ENCODE measurements at places on chromosomes 5 and 9.

GRCh38 chr9:114552706-114553105 lies 34.9 kb upstream of the ATP6V1G1 start:
- DNase-seq = no peak

GRCh38 chr9:113709721-113710120 lies 166.4 kb upstream of the ZNF618 start:
- no peak for DNase-seq

DNA sequence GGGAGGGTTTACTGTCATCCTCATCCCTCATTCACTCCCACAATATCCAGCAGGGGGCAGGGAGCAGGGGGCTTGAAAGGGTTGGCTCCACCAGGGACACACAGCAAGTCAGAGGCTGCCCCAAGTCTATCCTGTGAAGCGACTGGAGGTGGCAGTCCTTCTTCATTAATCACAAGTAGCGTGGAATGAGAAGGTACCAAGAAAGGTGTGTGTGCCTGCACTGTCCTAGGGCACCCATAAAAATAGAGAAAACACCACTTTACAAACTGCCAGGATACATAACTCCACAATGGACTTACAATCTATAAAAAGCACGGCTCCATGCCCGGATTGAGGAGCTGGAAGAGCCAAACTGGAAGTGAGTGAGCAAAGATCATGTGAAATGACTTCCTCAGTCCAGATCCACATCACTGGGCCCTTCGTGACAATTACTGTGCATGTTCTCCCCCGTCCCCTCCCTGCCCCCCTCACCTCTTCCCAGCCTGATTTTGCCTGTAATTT lies 183.9 kb downstream of the SLIT3 start:
- DNase-seq = no peak

DNA sequence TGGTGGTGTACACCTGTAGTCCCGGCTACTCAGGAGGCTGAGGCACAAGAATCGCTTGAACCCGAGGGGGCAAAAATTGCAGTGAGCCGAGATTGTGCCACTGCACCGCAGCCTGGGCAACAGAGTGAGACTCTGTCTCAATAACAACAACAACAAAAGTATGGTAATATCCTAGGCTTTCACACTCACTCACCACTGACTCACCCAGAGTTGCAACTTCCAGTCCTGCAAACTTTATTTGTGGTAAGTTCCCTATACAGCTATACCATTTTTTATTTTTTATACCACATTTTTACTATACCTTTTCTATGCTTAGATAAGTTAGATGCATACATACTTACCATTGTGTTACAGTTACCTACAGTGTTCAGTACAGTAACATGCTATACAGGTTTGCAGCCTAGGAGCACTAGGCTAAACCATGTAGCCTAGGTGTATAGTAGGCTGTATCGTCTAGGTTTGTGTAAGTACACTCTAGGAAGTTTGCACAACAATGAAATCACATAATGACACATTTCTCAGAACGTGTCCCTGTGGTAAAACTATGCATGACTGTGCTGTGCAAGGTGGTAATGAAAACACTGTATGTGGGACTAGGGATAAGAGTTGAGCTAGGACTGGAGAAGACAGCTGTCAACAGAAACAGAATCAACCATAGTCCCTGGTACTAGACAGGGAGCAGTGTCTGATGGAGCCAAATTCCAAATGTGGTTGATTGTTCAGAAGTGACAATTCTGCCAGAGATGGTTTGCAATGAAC lies 109.5 kb upstream of the RAD23B start:
- no peak for DNase-seq

DNA sequence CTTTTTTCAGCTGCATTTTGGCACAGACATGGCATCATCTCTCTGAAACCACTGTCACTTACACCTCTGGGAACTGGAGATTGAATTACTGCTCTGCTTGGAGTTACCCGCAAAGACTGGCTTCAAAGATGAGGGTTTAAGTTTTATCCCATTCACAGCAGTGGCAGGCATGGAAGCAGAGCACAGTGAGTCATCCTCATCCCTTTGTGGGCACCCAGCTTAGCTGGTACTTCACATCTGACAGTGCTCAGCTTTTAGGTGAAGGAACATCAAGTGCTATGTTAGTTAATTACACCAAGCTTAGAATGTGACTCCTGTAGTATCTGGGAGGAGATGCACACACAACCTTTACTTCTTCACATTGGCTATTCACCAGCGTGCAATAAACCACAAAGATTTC lies 24.8 kb upstream of the ALDH1A1 start:
- no peak for DNase-seq

- no peak for DNase-seq
These were observed 43.0 kb downstream of the GNAQ start for GRCh38 chr9:77988630-77989029.

DNA sequence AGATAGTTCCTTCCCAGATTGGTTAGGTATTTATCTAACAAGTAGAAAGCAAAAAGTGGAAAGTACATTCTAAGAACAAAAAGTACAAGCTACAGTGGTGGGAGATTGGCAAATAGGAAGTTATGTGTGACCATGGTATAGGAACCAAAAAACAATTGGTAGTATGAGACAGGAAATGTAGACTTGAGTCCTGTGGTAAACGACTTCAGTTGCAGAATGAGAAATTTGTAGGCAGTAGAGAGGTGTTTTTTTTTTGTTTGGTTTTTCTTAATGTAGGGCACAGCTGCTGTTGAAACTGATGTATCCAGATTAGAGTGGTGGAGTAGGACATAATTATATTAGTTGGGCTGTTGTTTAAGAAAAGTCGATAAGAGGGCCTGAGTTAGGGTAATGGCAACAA lies 72.0 kb downstream of the CCNH start:
- DNase-seq = peak; percentile 25

DNA sequence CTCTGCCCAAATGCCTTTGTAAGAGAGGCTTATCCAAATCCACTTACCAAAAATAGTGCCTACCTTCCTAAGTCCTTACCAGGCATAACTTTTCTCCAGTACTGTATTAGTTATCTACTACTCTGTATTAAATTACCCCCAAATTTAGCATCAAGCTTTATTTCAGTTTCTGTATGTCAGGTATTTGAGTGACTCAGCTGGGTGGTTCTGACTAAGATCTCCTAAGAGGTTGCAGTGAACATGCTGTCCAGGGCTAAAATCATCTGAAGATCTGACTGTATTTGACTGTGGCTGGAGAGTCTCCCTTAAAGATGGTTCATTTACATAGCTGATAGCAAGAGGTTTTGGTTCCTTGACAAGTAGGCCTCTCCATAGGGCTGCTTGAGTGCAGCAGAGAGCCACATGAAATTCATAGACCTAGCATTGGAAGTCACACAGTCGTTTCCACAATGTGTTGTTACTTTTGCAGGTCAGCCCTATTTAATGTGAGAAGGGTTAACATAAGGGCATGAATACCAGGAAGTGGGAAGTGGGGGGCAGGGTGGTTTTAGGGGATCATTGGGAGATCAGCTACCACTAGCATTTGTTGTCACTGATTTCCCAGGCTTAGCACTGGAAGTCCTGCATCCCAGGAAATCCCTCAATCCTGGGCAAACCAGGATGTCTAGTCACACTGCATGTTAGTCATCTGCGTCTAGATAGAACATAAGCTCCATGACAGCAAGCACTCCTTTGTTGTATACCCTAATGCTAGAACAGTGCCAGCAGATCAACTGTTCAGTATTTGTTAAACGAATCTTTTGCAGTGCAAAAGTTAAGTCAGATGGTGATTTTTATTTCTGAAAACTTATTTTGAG lies 2.0 kb upstream of the ZNF622 start:
- no peak for DNase-seq

DNA sequence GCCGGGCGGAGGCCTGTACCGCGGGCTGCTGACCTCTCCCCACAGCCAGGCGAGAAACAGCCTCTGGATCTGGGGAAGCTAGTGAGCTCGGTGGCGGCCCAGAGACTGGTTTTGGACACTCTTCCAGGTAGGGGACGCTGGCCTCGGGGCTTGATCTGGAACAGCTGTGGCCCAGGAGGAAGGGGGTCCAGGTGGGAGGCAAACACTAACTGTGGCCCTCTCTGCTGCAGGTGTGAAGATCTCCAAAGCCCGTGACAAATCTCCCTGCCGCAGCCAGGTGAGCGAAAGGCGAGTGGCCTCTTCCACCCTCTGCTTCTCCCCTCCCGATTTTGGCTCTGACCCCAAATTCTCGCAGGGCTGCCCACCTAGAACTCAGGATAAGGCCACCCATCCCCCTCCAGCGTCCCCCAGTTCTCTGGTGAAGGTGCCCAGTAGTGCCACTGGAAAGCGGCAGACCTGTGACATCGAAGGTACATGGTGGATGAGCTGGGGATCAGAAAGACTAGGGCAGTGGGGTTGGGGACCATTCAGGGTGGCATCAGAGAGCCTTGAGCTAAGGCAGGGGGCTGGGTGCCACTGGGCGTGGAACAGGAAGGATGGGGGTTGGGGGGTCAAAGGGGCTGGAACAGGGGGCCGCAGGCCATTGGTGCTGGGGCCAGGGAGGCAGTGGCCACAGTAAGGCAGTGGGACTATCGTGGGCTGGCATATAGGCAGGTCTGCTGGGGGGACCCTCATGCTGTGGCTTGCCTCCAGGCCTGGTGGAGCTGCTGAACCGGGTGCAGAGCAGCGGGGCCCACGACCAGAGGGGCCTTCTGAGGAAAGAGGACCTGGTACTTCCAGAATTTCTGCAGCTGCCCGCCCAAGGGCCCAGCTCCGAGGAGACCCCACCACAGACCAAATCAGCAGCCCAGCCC lies 12.9 kb upstream of the SLC34A1 start:
- no peak for DNase-seq

DNA sequence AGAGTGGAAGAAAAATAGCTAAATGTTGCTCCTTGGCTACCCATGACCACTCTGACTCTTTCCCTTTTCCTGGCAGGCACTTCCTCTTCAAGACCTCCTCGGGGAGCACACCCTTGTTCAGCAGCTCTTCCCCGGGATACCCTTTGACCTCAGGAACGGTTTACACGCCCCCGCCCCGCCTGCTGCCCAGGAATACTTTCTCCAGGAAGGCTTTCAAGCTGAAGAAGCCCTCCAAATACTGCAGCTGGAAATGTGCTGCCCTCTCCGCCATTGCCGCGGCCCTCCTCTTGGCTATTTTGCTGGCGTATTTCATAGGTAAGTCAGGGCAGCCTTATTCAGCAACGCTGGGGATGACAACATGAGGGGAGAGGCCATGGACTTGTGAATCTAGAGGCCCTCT lies 298.6 kb upstream of the WWC1 start:
- DNase-seq = no peak

- no peak for DNase-seq
These were observed 10.2 kb downstream of the NIPSNAP3B start for GRCh38 chr9:104774132-104774531.

GRCh38 chr5:40414922-40415321 lies 264.8 kb upstream of the PTGER4 start:
- no peak for DNase-seq

- no peak for DNase-seq
These were observed 43.3 kb downstream of the TMC1 start for GRCh38 chr9:72564479-72565281.

DNA sequence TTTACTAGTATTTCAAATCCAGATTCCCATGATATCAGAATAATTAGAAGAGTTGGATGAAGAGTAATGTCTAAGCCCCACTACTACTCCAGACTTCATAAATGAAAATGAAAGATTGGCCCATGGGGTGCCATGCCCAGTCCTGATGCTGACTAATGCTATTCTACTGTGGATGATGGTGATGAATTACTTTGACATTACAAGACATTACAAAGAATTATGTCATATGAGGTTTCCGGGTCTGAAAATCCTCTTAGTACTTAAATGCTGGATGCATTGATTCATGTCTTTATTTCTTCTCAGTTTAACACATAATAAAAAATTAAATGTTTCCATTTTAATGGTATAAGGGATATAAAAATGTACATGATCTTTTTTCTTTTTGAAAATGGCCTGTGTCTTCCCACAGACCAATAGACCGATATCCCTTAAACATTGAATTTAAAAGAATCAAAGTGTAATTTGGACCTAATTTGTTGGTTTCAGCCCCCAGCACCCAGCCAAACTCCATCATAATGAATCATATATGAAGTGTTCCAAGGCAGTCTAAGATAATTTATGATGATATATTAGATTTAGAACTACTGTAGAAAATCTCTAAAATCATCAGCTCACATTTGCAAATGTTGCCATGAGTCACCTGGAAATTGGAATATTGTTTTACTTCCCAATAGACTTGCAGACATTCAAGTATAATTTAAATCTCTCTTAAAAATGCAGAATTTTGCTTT lies 223.6 kb upstream of the SGCD start:
- DNase-seq = no peak

DNA sequence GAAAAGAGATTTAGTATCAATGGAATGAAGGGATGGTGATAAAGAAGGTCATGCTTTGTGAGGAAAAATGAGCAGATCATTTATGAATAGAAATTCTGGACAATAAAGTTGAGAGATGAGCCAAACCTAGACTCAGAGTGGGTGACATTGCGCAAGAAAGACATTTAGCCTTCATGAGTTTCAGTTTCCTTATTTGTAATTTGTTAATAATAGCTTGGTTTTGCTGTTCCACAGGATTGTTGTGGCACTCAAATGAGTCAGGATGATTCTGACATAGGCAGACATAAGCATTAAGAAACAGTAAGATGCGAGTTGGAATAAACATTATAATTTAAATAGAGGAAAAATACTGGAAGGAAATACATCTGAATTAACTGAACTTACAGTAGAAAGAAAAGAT lies 34.8 kb downstream of the ITGA2 start:
- no peak for DNase-seq

DNA sequence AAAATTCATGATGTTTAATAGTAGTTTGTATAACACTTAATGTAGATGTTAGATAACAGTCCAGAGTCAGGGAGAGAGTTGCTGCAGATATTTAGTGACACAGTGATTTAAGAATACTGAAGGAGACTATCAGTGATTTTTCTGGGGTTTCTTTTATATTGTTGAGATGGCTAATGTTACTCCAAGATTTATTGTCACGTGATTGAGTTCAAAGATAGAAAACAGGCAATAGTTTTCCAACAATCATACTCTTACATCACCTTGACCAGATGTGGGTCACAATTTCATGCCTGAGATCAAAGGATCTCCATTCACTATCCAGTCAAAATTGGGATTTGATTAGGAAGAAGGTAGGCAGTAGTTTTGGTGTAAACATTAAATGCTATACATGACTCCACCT lies 580.0 kb upstream of the ARRDC3 start:
- DNase-seq = no peak

DNA sequence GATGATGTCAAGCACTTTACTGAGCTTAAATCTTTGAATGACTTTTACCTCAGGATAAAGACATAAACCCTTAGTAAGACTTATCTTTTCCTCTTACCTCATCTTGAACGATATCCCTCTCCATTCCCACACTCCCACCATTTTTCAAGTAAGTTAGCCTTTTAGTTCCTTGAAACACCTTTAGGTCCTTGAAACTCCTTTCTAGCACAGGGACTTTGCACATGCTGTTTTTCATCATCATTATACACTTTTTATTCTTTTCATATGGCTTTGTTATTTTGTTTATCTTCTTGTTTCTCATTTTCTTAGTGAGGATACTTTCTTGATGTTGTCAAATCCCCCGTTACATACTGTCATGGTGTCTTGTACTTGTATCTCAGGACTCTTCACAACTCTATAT lies 24.8 kb downstream of the YTHDC2 start:
- DNase-seq = no peak

GRCh38 chr5:140312067-140312790 lies 9.3 kb upstream of the PFDN1 start:
- peak; percentile 46 for DNase-seq

Measured in pons (tissue), 1 donor.